ENCODE measurements at places on chromosomes 7 and 10.

DNA sequence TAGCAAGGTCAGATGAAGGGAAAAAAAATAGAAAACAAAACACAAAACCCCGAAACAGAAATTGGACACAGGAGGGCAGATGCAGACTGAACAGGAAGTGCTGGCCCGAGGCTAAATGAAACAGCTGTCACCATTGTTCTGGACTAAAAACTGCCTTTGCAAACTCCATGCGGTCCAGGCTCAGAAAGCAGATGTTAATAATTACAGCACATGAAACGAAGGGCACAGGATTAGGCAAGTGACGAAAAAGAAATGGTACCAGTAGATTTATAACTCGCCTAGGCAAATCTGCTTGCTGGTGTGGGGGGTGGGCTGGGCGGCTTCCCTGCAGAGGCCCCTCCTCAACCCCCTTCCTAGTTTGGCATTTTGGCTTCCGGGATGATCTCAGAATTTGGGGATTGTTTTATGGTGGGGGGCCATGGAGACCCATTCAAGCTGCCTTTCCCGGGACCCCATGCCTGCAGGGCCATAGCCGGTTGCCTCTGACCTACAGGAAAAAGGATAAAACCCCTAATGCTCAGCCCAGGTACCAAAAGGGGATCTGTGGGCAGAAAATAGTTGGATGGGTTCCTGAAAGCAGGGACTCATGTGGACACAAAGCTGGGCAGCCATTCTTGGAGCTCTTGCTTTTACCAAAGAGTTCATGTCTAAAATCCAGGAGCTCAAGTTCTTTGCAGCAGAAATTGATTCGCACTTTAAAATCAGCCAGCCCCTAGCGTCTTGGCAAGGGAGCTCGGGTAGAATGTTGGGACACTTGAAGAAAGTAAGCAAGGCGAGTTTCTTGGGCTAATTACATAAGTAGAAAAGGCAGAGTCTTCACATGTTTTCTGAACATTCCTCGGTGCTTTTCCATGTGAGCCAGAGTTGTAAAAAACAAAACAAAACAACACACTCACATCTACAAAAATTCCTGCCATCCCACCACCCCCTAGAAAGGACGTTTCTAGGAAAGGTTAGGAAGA is 39.0 kb upstream of the EMX2 start:
- DNase-seq = peak; percentile 51

- DNase-seq = no peak
Observed at GRCh38 chr10:133027482-133027881, 60.2 kb upstream of the ADGRA1 start.

DNA sequence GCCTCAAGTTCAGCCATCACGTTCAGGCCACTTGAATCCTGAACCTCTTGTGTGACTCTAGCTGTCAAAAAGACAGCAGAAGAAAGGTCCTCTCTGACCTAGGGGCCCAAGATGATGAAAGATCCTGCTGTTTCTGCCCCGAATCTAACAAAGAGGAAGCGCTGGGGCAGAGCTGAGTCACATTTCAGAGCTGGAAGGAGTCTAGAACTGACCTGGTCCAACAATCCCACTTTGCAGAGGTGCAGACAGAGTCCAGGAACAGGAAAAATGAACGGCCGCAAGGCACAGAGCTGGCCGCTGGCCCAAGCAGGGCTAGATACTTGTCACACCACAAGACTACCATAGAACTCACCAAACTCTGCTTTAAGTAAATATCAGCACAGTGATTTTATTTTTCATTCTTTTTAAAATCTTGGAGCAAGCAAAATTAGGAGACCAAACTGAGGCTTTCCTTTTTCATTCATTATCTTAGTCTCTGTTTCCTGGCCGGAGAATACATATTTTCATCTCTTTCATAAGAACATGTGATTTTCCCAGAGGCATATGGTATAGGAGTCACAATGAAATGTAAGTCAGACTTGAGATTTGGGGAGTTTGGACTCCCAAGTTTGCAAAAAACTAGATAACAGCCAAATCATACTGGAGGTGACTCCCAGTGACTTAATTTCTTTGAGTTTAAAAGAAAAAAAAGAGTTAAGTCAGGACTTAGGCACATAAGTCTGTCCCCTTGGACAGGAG is 52.8 kb downstream of the CHST15 start:
- DNase-seq = no peak

GRCh38 chr10:124249196-124249595 is 155.8 kb upstream of the CHST15 start:
- DNase-seq = no peak

GRCh38 chr7:143383642-143383957 is 2.5 kb downstream of the ZYX start:
- DNase-seq = no peak

GRCh38 chr7:71414490-71414889 is 282.5 kb downstream of the GALNT17 start:
- peak; percentile 45 for DNase-seq

GRCh38 chr7:47314728-47315607 is 266.9 kb downstream of the TNS3 start:
- DNase-seq = peak; percentile 91

DNA sequence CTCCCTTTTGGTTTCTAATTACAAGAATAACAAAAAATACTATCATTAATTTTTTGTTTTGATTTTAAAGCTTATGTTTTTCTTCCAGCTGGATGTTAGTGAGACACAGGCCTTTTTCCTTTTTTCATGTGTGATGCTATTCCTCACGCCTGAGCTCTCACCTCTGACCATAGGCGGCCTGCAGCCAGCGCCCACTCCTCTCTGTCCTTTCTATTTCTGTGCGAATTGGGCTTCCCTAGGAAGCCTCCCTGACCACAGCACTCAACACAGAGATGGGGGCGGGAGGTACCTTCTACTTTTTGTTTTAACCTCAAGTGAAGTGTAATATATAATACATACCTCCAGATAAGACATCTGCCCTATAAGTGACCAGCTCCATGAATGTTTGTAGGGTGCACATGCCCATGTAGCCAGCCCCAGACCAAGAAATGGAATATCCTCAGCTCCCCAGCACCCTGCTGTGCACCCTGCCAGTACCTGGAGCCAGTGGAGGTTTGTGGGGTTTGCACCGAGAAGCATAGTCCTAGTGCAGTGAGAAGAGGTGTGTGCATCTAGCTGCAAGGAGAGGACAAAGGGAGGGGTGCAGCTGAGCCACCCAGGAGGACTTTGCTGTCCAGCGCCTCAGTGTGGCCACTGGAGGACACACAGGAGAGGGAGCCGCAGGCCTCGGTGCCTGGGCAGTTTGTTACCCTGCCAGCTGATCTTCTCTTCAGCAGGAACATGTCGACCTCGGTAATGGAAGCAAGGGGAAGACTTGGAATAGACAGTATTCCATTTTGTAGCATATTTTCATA is 38.5 kb downstream of the BNIP3 start:
- no peak for DNase-seq

GRCh38 chr10:103602028-103602851 is 108.7 kb downstream of the NEURL1 start:
- no peak for DNase-seq

GRCh38 chr7:24108906-24109376 is 175.0 kb upstream of the NPY start:
- DNase-seq = no peak

GRCh38 chr7:17530741-17531421 is 232.4 kb downstream of the AHR start:
- peak; percentile 44 for DNase-seq

DNA sequence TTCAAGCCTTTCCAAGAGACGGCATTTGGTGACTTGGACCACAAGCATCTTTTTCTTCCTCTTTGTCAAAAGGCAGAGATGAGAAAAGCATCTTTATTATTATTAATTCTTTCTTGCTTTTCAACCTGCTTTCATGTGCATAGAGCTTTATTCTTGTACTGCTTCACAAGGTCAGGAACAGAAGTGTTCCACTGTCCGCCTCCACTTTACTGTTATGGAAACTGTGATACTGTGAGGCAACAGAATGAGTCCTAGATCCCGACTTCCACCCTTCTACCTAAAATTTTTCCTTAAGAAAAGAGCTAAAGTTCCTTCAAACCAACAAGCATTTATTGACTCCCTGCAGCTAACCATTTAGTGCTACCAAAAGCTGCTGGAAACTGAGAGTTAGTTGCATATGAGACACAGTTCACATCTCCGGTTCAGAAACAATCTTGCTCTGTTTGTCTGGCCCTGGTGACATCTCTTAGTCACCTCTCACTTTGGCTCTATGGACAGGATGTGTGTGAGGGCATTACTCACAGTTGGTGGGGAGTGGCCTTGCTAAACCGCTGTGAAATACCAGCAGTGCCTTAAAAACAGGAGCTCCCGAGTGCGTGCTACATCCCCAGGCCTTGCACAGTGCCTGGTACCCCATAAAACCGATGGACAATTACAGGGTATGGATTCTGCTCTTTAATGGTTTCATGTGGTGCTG is 77.1 kb upstream of the TRIL start:
- peak; percentile 93 for DNase-seq

GRCh38 chr7:23295401-23295697 is 3.8 kb upstream of the MALSU1 start:
- no peak for DNase-seq

DNA sequence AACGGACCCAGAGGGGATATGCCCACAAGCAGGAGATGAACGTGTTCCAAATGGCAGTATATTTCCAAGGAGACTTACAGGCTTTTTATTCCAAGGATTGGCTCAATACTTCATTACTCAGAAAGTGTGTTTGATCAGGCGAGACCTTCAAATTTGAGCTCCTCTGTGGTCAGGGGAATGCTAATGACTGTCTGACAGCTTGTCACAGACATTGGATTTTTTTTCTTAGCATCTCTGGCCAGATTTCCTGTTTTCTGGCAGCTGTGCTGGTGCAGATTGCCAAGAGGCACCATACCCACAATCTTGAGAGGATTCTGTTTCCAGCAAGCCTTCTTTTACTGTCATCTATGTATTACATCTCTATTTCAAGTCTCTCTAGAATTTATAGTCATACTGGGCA is 93.8 kb downstream of the C1GALT1 start:
- no peak for DNase-seq

GRCh38 chr10:86904600-86904999 is 52.8 kb downstream of the MMRN2 start:
- no peak for DNase-seq

DNA sequence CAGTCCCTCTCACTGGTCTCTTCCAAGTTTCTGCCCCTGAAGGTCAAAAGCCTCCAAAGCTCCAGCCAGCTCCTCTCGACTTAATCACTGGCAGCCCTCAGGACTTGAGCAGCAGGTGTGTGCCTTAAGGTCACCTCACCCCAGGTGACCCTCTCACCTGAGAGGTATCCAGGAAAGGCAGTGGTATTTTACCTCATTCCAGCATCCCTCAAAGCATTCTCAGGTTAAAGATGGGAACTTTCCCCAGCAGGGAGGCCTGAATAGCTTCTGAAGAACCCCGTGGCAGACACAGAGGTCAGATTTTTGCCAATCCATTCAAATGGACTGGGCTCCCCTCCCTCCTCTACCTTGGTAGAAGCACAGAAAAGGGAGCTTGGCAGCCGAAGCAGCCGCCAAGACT is 148.2 kb downstream of the GFRA1 start:
- no peak for DNase-seq

- no peak for DNase-seq
Observed at GRCh38 chr10:79588800-79589199, 21.9 kb upstream of the SFTPA1 start.

DNA sequence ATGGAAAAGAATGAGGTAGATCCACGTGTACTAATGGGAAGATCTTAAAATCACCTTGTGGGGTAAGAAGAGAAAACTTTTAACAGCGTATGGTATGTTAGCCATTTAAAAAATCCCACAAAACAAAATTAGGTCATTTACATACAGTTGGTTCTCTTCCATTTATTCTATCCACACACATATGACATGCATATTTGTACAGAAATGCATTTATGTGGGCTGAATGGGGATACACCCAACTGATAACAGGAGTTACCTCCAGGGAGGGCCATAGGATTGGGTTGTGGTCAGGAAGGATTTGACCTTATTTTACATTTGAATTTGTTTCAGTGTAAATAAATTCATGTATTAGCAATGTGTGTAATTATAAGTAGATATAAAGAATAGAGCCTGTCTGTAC is 71.5 kb downstream of the MCMBP start:
- no peak for DNase-seq

DNA sequence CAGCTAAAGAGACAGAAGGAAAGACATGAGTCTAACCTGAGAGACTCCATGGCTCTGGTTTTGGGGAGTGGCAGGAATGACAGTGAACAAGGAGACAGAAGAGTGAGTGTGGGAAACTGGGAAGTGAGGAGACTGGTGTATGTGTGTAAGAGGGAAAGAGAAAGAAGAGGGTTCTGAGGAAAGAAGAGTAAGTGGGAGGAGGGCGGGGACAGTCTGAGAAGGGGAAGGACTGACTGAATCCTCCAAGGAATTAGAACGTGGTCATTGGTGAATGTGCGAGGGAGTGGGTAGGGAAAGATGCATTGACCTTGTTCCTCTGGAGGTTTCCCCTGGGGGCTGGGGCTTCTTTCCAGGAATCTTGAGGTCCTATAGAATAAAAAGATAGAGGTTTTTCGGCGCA is 26.6 kb downstream of the WNT8B start:
- no peak for DNase-seq

DNA sequence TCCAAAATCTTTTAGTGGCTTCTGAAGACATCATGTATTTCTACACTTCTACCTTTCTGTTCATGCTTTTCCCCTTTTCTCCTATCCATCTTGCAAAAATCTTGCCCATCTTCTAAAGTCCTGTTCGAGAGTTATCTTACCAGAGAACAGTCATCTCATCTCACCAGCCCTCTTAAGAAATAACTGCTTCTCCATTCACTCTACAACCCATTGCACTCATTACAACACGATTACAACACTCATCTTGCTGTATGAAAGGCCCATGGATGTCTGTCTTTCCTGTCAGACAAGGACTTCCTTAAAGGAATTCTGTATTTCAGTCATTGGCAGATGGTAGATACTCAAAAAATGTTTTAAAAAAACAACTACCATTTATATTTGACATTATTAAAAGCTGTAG is 30.8 kb downstream of the ZNF438 start:
- no peak for DNase-seq

DNA sequence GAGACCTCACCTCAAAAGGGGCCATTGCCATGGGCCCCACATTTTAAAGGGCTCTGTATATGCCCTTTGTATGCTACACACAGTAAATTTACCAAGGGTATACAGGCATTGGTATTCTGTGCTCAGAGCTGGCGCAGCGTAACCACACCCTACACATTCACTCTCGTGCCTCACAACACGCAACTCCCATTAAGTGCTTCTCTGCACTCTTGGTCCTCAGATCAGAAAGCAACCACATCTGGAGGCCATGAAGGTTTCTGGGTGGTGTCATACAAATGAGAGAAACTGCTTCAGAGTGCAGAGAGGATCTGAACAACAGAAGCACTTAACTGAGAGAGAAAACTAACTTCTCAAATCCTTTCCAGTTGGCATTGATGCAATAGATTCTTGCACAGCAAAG is 9.4 kb upstream of the CACUL1 start:
- DNase-seq = no peak

DNA sequence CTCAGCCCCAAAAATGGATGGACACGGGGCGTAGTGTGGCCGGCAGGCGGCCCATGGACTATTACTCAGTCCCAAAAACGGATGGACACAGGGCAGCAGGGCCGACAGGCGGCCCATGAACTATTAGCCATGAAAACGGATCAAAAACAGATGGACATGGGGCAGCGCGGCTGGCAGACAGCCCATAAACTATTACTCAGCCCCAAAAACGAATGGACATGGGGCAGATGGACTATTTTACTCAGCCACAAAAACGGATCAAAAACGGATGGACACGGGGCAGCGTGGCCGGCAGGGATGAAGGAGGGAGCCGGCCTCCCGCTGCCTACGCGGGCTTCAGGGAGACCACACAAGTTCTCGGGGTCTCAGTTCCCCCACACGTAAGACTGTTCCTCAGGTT is 32.9 kb downstream of the GPER1 start:
- DNase-seq = no peak

Data from fibroblast of skin of back (primary cell).